ENCODE measurements at places on chromosomes 13 and 19.

- DNase-seq: peak; percentile 90
Measured at GRCh38 chr19:12766051-12766521, 9.3 kb downstream of the HOOK2 start.

DNA sequence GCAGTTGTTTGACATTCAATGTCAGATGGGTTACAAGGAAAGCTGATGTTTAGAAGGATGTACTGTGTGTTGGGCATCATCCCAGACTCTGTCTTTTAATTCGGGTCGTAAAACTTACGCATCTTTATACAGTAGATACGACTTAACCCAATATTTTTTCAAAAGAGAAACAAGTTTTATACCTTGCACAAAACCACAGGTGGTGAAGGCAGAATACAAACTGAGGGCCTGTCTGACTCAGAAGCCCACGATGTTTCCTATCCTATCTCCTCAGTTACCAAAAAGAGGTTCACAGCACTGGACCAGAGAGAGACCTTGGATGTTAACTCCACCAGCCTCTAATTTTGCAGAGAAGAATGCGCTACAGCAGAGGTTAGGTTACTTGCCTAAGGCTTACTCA is 477.0 kb downstream of the FOXO1 start:
- no peak for DNase-seq

- DNase-seq: no peak
Measured at GRCh38 chr19:15372891-15373301, 6.7 kb downstream of the AKAP8 start.

GRCh38 chr19:10256551-10256950 is 4.5 kb downstream of the MRPL4 start:
- no peak for DNase-seq

GRCh38 chr19:40907968-40908735 is 26.1 kb upstream of the CYP2A7 start:
- peak; percentile 29 for DNase-seq

DNA sequence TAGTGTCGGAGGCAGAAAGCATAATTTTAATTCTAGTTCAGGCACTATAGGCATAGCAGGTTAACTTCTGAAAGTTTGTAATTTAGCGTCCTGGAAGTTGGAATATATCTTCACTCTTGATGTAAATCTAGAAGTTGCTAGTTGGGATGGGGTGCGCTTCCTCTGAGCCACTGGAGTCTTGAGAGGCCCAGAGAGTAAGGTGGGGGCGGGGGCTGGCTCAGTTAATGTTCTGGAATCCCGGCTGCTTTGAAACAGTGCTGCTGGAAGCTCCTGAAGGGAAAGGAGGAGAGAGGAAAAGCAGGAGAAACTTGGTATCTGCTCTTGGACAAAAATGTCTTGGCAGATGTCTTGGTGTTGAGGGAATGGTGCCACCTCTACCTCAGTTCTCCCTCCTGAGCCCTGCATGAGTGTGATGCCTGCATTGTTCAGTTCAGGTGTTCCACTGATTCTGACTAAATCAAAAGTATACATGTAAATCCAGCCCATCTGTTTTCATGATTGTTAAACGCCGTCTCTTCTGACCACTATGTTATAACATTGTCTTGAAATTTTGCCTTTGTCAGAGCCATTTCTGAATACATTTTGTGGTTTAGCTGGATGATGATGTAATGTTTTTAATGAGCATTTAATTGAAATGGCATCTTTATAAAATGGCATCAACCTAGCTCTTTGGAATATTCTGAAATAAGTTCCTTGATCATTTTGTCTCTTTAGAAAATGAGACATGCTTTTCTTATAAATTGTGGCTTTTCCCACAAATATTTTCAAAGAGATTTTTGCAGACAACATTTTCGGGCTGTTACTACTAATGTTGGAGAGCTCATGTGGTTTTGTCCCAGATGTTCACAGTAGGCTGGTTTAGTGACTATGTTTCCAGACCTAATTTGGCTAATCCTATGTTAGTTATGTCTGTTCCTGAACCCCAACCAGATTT is 202.7 kb downstream of the SHISA2 start:
- no peak for DNase-seq

DNA sequence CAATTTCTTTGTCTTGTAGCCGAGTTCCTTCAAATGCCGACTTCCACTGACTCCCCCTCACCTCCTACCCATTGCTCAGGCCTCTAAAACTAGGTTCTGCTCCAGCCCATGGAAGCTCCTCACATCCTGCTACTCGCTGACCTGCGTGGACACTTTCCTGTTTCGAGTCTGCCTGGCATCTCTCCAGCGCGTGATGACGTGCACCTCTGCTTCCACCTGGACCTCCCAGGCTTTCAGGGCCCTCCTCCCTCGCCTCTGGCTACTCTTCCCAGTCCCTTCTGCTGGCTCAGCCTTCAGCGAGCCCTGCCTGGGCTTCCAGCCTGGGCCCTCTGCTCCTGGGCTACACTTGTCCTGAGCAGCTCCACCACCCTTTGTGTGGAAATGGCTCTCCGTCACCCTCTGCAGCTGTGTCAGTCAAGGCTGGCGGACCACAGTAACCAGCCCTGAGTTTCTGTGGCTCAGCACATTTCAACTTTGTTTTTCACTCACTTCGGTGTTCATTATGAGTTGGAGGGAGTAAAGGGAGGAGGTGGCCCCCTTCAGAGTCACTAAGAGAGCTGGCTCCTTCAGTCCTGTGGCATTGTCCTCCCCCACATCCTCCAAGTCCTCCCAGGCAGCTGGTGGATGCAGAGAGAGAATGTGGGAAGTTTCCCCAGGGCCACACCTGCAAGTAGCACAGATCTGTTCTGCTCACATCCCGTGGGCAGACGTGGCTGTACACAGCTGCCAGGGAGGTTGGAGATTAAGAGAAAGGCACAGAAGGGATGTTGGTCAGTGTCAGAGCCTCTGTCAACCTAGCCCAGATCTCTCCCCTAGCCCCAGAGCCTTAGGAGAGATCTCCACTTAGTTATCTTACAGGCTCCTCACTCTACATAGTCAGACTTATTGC is 49.4 kb downstream of the SERP2 start:
- DNase-seq: no peak

- no peak for DNase-seq
Measured at GRCh38 chr19:10505583-10506229, 2.5 kb upstream of the KEAP1 start.

- no peak for DNase-seq
Measured at GRCh38 chr19:45078390-45079062, 534 bp upstream of the GEMIN7 start.

- no peak for DNase-seq
Measured at GRCh38 chr13:73697166-73697565, 437.0 kb downstream of the KLF12 start.

- DNase-seq: peak; percentile 65
Measured at GRCh38 chr13:78603240-78603957, at the start of gene POU4F1. POU4F1 (minus strand) TSS chr13:78603552; CDS start chr13:78603326, 226 bp downstream.

- DNase-seq: no peak
Measured at GRCh38 chr13:27076421-27076820, 95.2 kb downstream of the USP12 start.

- DNase-seq: no peak
Measured at GRCh38 chr13:26623125-26623524, 65.6 kb downstream of the WASF3 start.
